ENCODE measurements at places on chromosomes 4 and X. TPM values are rescaled to one million over a fixed set of nuclear protein-coding genes. Genes with fewer than 3 reads are reported as not detected.

DNA sequence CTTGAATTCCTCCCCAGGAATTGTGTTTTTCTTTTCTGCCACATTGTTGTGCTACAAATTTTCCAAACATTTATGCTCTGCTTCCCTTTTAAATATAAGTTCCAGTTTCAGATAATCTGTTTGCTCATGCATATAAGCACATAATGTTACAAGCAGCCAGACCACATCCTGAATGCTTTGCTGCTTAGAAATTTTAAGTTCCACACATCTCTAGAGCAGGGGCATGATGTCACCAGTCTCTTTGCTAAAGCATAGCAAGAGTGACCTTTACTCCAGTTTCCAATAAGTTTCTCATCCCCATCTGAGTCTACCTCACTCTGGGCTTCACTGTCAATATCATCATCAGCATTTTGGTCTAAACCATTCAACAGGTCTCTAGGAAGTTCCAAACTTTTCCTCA lies 932.5 kb downstream of the SH3BGRL start:
- no peaks in the 10 kb centered on the region for H3K36me3 ChIP-seq
- H3K27ac ChIP-seq, result no peak overlapping the region
- H3K27me3 ChIP-seq, result peaks cover 3% of the 10 kb centered on the region
- DNase-seq, result no peak
- no peaks in the 10 kb centered on the region for H3K4me1 ChIP-seq

DNA sequence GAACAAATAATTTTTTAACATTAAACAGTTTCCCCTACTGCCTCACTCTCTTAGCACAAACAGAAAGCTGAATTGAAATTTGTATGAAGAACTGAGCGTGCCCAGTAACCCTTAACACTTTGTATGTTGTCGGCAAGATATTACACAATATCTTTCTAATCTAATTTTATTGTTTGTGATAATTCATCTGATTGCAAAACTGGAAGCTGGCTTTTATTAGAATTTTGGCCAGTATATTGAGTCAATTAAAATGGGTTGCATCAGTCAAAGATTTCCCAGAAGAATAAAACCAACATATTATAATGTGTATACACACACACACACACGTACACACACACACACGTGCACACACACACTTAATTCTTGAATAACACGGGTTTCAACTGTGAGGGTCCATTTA lies 2332.1 kb downstream of the PCDH7 start:
- no peak overlapping the region for H3K27ac ChIP-seq
- no peaks in the 10 kb centered on the region for H3K36me3 ChIP-seq
- no peak for DNase-seq
- H3K4me1 ChIP-seq, result no peaks in the 10 kb centered on the region
- H3K4me3 ChIP-seq, result no peak overlapping the region
- no peaks in the 10 kb centered on the region for H3K27me3 ChIP-seq

Gene SNCA
- 0.73 TPM for total RNA-seq

DNA sequence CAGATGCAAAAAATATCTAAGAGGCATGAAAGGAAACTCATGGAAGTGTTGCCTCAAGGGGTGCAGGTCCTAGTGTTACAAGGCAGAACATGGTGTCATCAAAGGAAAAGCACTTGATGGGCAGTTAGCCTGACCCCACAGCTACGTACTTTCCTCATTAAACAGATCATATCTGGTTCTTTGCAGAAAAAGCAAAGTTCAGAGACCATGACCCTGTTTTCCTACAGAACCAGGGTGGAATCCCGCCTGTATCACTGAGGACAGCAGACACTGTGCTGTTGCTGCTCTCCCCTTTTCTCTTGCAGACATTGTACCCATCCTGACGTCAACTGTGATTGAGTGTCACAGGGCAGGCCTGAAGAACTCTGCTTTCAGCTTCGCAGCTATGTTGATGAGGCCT lies 91.7 kb downstream of the RFC1 start:
- H3K27ac ChIP-seq, result no peak overlapping the region
- no peak overlapping the region for H3K4me3 ChIP-seq
- peaks cover 33% of the 10 kb centered on the region for H3K36me3 ChIP-seq
- H3K27me3 ChIP-seq, result no peaks in the 10 kb centered on the region
- no peaks in the 10 kb centered on the region for H3K4me1 ChIP-seq
- no peak for DNase-seq

Gene SPON2
- total RNA-seq, result 5.3 TPM

DNA sequence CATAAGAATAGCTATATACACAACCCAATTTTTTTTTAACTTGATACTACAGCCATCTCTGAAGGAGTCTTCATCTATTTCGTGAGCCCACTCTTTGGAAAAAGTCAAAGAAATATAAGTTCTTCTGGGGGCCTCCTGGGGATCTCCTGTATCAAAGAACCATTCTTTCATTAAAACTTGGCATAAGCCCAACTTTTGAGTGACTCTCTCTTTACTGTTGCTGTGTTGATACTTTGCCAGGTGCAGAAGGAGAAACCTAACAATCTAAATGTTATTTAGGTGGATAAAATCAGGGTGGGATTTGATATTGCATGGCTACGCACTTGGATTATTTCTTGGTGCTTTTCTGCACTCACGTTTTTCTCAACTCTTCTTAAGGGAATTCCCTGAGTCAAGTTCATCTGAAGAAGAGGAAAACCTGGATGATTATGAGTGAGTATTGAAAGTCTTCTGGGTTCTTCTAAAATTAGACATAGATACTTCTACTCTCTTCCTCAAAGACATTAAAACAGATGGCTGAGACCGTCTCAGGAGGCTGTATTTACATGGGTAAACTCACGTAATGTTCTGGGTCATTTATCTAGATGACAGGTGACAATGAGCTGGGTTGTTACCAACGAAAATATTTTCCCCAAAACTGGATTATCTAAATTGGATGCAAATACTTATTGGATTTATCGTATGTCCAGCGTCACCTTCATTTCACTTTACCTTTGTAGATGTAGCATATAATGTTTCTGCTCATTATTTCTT lies 25.2 kb downstream of the BMX start:
- no peaks in the 10 kb centered on the region for H3K4me1 ChIP-seq
- no peak overlapping the region for H3K4me3 ChIP-seq
- no peak for DNase-seq
- no peak overlapping the region for H3K27ac ChIP-seq
